ENCODE measurements at places on chromosomes 1 and 21. TPM values are rescaled to one million over a fixed set of nuclear protein-coding genes. Genes with fewer than 3 reads are reported as not detected.

DNA sequence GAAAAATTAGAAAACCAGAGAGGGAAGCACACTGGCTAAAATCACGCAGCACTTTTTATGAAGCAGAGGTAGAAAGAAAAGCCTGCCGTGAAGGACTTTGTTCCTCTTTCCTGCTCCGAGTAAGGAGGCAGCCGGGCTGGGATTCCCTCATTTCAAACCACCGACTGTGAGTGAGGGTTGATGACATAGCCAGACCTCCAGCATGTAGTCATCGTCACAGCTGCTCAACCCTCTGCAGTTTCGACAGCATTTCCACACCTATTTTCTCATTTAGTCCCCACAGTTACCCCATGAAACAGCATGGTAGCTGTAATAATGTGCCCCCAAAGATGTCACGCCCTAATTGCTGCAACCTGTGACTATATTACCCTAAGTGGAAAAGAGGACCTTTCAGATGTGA is 35.3 kb downstream of the FCRL5 start:
- no peak for DNase-seq
- no peak overlapping the region for H3K27ac ChIP-seq
- no peak overlapping the region for H3K4me3 ChIP-seq
- no peaks in the 10 kb centered on the region for H3K36me3 ChIP-seq
- H3K27me3 ChIP-seq: no peaks in the 10 kb centered on the region
- no peaks in the 10 kb centered on the region for H3K4me1 ChIP-seq

DNA sequence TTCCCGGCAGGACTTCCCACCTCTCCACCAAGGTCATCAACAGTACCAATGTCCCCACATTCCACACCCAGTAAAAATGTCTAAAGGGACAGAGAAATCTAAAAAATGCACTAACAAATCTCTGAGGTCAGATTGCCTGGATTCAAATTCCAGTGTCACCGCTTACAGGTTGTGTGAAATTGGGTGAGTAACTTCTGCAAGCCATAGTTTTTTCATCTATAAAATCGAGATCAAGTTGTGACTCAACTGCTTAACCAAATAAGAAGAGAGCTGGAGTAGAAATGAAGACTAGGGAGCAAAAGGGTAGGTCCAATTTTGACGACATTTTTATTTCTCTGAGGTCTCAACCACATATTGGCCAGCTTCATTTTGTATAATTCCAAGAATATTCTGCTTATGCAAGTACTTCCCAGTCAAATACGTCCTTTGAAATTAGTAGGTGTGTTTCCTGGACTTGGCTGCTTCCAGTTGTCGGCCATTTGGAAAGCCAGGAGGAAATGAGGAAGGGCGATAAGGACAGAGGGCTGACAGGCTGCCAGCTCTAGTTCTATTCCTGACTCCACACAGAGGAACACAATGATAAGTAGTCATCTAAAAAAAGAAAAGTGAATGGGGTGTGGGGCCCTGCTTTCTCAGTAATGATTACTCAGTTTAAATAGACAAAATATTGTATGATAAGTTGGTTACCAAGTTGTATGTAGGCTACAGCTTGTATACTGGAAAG is 57.7 kb upstream of the ZC3H11B start:
- no peaks in the 10 kb centered on the region for H3K36me3 ChIP-seq
- no peak overlapping the region for H3K27ac ChIP-seq
- H3K4me3 ChIP-seq: no peak overlapping the region
- no peaks in the 10 kb centered on the region for H3K27me3 ChIP-seq
- no peak for DNase-seq

- no peak overlapping the region for H3K4me3 ChIP-seq
- no peak for DNase-seq
- no peaks in the 10 kb centered on the region for H3K27me3 ChIP-seq
- H3K27ac ChIP-seq: no peak overlapping the region
- no peaks in the 10 kb centered on the region for H3K36me3 ChIP-seq
These were observed 122.0 kb downstream of the ETS2 start for GRCh38 chr21:38927776-38928175.

- no peaks in the 10 kb centered on the region for H3K4me1 ChIP-seq
- no peaks in the 10 kb centered on the region for H3K36me3 ChIP-seq
- H3K4me3 ChIP-seq: no peak overlapping the region
- H3K27ac ChIP-seq: no peak overlapping the region
- no peaks in the 10 kb centered on the region for H3K27me3 ChIP-seq
- DNase-seq: no peak
These were observed 14.4 kb downstream of the MAP3K7CL start for GRCh38 chr21:29144736-29145353.

The UBE2U gene
- total RNA-seq: not detected
